ENCODE measurements at places on chromosomes 1 and 21. TPM values are rescaled to one million over a fixed set of nuclear protein-coding genes. Genes with fewer than 3 reads are reported as not detected.

The OLIG2 gene
- not detected for total RNA-seq

The C1orf185 gene
- total RNA-seq, result not detected

The NFASC gene
- total RNA-seq, result 0.17 TPM

The CHAF1B gene
- 2.0 TPM for total RNA-seq

The C1orf210 gene
- not detected for total RNA-seq

The LCE1B gene
- not detected for total RNA-seq

The TAL1 gene
- total RNA-seq, result 121 TPM

The CD244 gene
- total RNA-seq, result not detected

The KLHDC9 gene
- 1.6 TPM for total RNA-seq

The INKA2 gene
- 6.6 TPM for total RNA-seq

The OXCT2 gene
- 6.5 TPM for total RNA-seq

The MTARC1 gene
- 7.0 TPM for total RNA-seq

The TSPEAR gene
- total RNA-seq, result 0.26 TPM

The ATP1A4 gene
- not detected for total RNA-seq

The L1TD1 gene
- total RNA-seq, result not detected

The S100A7A gene
- not detected for total RNA-seq

The OR2T2 gene
- not detected for total RNA-seq

The UMODL1 gene
- total RNA-seq, result not detected

The CD247 gene
- total RNA-seq, result not detected

The GCSAML gene
- not detected for total RNA-seq

The EFCAB7 gene
- 6.4 TPM for total RNA-seq

The JMJD4 gene
- total RNA-seq, result 17.9 TPM

The DPT gene
- total RNA-seq, result not detected

The LRRC71 gene
- total RNA-seq, result 0.11 TPM

The STUM gene
- 0.33 TPM for total RNA-seq

The GPATCH4 gene
- 15.8 TPM for total RNA-seq

The C21orf58 gene
- 0.87 TPM for total RNA-seq

The IL12RB2 gene
- total RNA-seq, result 0.11 TPM

The TNNI3K gene
- 0.33 TPM for total RNA-seq

The SH2D2A gene
- total RNA-seq, result not detected

The RAB25 gene
- total RNA-seq, result not detected

The LCE2C gene
- total RNA-seq, result not detected

The SPRR2A gene
- not detected for total RNA-seq

The GPR153 gene
- 2.4 TPM for total RNA-seq

The HAO2 gene
- not detected for total RNA-seq

The FBXO2 gene
- total RNA-seq, result 1.4 TPM

The ADAMTSL4 gene
- 0.11 TPM for total RNA-seq

The CCDC17 gene
- total RNA-seq, result 0.87 TPM

The TMPRSS3 gene
- not detected for total RNA-seq

The FLG gene
- not detected for total RNA-seq

The PEAR1 gene
- 16.5 TPM for total RNA-seq

The FCRL2 gene
- not detected for total RNA-seq

The ZFYVE9 gene
- 36.2 TPM for total RNA-seq

The CRP gene
- not detected for total RNA-seq

The RBM11 gene
- not detected for total RNA-seq

The LRRC41 gene
- total RNA-seq, result 42.7 TPM

The UBASH3A gene
- total RNA-seq, result not detected

The SPATA45 gene
- total RNA-seq, result not detected

All from dermis lymphatic vessel endothelial cell (primary cell).